ENCODE measurements at places on chromosomes 3 and 15. TPM values are rescaled to one million over a fixed set of nuclear protein-coding genes. Genes with fewer than 3 reads are reported as not detected.

- DNase-seq, result no peak
These were observed 720.9 kb downstream of the DIPK2A start for GRCh38 chr3:144692488-144692887.

DNA sequence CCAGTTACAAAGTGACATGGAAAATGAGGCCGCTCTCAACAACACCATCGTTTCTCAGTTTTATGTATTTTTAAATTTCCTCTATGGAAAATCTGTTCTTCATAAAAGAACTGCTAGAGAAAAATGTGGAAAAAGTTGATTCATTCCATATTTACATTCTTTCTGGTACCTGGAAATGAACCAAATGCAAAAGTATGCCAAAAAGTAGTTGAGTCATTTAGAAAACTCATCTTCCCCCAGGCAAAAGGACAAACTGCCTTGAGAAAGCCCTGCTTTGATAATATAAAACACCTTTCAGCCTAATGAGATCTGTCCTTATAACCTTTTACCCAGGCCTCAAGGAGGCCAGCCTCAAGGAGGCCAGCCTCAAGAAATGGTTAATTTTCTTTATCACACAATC is 283.0 kb upstream of the VEPH1 start:
- no peak for DNase-seq

DNA sequence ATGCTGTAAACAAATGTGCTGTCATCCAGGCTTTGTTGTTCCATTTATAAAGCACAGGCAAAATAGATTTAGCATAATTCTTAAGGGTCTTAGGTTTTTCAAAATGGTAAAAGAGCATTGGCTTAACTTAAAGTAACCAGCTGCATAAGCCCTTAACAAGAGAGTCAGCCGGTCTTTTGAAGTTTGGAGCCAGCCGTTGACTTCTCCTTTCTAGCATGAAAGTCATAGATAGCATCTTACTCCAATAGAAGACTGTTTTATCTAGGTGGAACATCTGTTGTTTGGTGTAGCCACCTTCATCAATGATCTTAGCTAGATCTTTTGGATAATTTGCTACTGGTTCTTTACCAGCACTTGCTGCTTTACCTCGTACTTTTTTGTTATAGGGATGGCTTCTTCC is 297.5 kb upstream of the DCBLD2 start:
- no peak for DNase-seq

GRCh38 chr3:119338754-119339153 is 44.6 kb downstream of the ARHGAP31 start:
- DNase-seq, result no peak

The PPP1R14D gene
- total RNA-seq, result 0.43 TPM

- DNase-seq, result no peak
These were observed 67.5 kb downstream of the FRMD4B start for GRCh38 chr3:69318410-69318809.

DNA sequence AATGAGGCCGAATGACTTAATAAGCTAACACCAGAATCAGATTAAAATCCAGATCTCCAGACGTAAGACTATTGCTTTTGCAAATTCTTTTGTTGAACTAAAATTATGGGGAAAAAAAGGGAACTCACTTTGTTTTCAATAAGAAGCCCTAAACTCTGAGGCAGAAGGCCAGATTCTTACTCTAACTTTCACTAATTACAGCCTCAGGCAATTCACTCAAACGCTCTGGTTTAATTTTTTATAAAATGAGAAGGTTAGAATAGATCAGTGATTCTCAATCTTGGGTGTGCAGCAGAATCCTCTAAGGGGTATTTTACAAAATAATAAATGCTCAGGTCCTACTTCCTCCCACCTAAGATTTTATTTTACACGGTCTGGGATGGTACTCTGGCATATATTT is 38.1 kb downstream of the C3orf70 start:
- no peak for DNase-seq

The SERINC4 gene
- total RNA-seq, result 7.0 TPM

All from testis (tissue), 5 donors.